ENCODE measurements at places on chromosomes 7 and 10.

- no peak for DNase-seq
Measured at GRCh38 chr10:79051766-79052165, 17.0 kb upstream of the ZMIZ1 start.

DNA sequence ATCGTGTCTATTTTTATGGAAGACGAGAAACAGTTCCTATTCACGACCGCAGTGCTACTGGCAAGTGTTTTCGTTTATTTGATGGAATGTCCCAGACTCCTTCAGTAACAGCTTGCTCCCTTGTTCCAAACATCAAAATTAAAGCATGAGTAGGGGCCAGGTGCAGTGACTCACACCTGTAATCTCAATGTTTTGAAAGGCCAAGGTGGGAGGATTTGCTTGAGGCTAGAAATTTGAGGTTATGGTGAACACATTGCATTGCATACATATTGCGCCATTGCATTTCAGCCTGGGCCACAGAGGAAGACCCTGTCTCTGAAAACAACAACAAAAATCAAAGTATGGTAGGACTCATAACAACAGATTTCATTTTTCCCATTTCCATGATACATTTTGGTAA is 22.8 kb downstream of the PTTG1IP2 start:
- DNase-seq = no peak

GRCh38 chr7:114182837-114183236 is 231.8 kb upstream of the FOXP2 start:
- DNase-seq = no peak

GRCh38 chr10:14160299-14160698 is 170.4 kb downstream of the FRMD4A start:
- no peak for DNase-seq

DNA sequence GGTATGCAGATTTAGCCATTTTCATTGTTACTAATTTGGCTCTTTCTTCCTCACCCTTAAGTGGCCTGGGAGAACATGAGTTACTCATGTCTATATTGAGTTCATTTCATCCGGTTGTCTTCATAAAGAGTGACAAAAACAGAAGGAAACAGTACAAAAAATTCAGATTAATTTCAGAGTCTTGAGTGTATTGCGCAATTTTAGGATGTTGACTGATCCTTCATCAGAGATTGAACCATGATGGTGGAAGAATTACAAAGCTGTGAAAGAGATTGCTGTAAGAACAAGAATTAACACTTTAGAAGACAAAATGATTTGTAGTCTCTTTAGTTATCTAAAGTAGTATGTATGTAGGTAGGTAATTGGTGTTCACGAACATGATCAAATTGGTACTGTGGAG is 194.0 kb upstream of the PPP1R3A start:
- DNase-seq = no peak

- no peak for DNase-seq
Measured at GRCh38 chr10:62992145-62992721, 140.9 kb upstream of the NRBF2 start.

DNA sequence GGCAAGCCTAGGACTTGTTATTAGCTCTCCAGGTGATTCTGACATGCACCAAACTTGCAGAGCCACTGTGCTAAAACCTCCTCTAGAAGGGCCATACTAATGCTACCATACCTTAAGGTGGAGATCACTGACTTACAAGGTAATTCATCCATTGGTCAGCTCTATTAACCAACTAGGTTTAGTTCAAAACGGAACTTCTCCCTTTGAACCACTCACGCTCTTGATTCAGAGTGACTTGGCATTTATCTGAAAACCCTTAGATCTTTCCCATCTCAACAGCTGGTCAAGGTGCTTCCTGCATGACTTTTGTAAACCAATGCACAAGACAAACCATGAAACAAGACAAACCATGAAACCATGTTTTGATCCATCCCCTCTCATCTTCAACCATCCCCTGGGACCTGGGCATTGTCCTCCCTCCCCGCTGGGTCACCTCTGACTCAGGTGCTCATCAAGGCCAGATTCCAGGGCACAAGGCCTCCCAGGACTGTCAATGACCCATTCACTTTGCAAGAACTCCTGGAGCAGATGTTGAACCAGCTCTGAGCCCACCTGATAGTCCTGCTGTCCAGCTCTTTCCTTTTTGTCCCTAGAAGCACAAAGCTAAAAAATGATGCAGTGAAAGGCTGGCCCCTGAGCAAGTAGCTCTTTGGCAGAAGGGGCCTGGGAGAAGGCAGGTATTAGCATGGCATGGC is 18.8 kb downstream of the IMPDH1 start:
- DNase-seq = no peak

DNA sequence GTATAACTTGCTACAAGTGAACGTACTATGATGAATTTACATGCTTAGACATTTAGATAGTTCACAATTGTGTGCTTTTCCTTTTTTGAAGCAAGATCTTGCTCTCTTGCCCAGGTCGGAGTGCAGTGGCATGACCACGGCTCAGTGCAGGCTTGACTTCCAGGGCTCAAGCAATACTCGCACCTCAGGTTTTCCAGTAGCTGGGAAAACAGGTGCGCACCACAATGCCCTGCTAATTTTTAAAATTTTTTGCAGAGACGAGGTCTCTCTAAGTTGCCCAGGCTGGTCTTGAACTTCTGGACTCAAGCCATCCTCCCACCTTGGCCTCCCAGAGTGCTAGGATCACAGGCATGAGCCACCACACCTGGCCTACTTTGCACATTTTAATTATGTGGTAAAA is 1.8 kb downstream of the GPR15LG start:
- no peak for DNase-seq

- no peak for DNase-seq
Measured at GRCh38 chr10:89580243-89580642, 44.8 kb upstream of the SLC16A12 start.

- DNase-seq = no peak
Measured at GRCh38 chr7:10268034-10268433, 705.6 kb upstream of the PHF14 start.

DNA sequence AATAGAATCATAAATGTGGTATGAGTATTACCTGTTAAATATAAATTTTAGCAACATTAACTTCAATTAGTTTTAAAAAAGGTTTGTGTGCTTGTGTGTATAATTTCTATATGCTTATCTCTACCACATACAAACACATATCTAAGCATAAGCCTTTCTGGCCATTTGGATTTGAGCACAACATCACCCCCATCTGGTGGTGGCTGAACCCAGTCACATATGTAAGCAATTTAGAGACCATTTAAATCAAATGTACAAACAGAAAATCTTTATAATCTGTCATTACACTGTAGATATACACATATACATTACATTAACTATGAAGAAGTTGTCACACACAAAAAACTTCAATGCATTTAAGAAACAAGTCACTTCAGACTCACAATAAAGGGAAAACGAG is 31.7 kb downstream of the GPR22 start:
- DNase-seq = peak; percentile 31

GRCh38 chr10:117761695-117762094 is 219.1 kb downstream of the EMX2 start:
- no peak for DNase-seq

- no peak for DNase-seq
Measured at GRCh38 chr7:134374291-134374690, 57.6 kb upstream of the SLC35B4 start.

- DNase-seq = no peak
Measured at GRCh38 chr10:132069122-132069848, 3.5 kb downstream of the JAKMIP3 start.

DNA sequence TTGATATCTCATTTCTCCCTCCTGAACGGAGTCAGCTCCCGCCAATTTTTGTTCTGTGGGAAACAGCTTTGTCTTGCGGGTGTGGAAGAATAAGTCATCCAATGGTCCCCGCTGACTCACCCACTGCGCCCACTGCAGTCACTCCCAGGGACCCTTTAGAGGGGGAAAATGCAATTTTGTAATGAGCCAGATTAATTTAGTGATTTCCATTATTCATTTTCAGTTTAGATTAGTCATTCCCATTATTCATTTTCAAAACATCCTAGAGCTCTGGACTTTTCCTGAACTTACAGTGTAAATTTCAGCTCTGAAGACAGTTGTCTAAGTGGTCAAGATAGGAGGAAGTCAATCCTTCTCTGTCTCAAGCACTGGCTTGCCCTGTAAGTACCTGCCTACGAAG is 154.9 kb upstream of the TMEM72 start:
- DNase-seq = no peak

- no peak for DNase-seq
Measured at GRCh38 chr7:34022626-34023025, 117.3 kb downstream of the BMPER start.

DNA sequence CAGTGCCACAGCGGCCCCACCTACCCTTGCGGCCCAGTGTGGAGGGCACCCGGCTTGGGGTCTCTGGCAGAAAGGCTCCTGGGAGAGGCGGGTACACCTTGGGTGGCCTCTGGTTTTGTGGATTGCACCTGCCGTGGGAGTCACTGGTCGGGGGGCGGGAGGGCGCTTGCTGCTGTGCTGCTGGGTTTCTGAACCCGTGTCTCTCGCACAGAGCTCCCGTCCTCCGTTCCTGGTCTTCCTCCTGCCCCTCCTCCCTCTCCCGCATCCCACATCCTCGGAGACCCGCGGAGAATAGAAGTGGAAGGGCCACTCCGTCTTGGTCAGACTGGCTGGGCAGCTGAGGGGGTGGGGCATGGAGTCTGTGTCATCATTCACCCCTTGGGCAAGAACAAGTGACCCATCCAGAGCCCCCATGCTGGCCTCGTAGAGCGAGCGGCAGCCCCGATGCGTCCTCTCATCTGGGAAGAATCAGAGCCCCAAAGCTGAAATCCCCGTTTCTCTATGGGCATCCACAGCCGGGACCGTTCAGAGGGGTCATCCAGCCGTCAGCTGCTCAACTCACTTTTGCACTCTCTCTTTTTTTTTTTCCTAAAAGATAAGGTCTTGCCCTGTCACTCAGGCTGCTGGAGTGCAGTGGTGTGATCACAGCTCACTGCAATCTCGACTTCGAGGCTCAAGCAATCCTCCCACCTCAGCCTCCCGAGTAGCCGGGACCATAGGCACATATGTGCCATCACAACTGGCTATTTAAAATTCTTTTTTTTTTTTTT is 4.0 kb downstream of the MAFK start:
- DNase-seq = no peak

DNA sequence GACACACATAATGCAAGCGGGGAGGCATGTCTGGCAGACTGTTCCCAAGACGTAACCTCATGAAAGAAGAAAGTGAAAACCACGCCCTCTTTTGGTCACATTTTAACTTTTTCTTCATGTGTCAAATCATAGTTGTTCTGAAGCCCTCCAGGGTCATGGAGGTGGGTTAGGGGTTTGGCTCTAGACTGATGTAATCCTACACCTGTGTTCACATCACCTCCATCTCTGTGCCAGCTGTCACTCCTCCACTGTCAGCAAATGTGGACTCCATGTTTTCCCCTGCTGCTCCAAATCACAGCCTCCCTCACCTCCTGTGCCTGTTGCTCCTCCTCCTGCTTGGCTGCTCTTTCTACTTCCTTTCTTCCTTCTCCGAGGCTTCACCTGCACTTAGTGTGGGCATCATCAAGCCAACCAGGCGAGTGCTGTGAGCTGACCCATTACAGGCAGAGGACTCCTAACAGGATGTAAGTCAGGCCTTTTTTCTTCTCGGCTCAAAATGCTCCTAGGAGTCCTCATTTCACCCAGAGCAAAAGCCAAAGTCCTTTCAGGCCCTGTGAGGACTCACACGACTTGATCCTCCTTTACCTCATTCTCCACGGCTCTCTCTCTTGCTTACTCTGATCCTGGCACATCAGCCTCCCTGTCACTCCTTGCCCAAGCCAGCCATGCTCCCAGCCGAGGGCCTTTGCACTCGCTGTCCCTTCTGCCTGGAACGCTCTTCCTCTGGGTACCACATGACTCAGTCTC is 66.4 kb upstream of the IFRD1 start:
- DNase-seq = no peak

GRCh38 chr10:71550628-71551027 is 153.9 kb downstream of the CDH23 start:
- no peak for DNase-seq

Measured in CD4-positive, alpha-beta T cell treated with Interleukin-1 beta for 1 hour (primary cell).